CD4-positive, CD25-positive, alpha-beta regulatory T cell (primary cell): ENCODE measurements at places on chromosomes 1 and 21. TPM values are rescaled to one million over a fixed set of nuclear protein-coding genes. Genes with fewer than 3 reads are reported as not detected.

GRCh38 chr1:117576236-117576635 lies 29.6 kb upstream of the TENT5C start:
- H3K4me1 ChIP-seq, result peaks cover 20% of the 10 kb centered on the region
- no peak overlapping the region for H3K4me3 ChIP-seq
- H3K27me3 ChIP-seq, result no peaks in the 10 kb centered on the region
- DNase-seq, result no peak

GRCh38 chr1:80369780-80370179 lies 1363.2 kb upstream of the ADGRL4 start:
- H3K4me1 ChIP-seq, result no peaks in the 10 kb centered on the region
- no peak overlapping the region for H3K4me3 ChIP-seq
- no peaks in the 10 kb centered on the region for H3K27me3 ChIP-seq
- no peak overlapping the region for H3K27ac ChIP-seq

Gene LAD1
- not detected for total RNA-seq

GRCh38 chr1:110089561-110090275 lies 19.2 kb upstream of the ALX3 start:
- no peak overlapping the region for H3K4me3 ChIP-seq
- H3K36me3 ChIP-seq, result no peaks in the 10 kb centered on the region
- H3K27me3 ChIP-seq, result peaks cover 25% of the 10 kb centered on the region
- peaks cover 2% of the 10 kb centered on the region for H3K4me1 ChIP-seq

DNA sequence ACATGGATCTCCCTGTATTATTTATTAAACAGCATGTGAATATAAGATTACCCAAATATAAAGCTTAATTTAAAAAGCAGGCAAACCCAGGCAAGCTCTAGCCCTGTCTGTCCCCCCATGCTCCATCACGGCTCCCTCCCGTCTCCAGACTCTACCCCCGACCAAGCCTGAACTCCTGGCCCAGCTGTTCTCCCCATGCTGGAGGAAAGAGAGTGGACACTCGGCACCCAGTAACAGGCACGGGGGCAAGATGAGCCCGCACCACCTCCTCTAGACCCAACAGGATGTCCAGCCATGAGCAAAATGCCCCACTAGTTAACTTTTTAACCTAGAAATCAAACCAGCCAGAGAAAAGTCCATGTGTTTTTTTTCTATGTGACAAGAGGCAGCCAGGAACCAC lies 19.3 kb downstream of the SLC19A1 start:
- no peak overlapping the region for H3K27ac ChIP-seq
- H3K4me3 ChIP-seq, result no peak overlapping the region
- H3K36me3 ChIP-seq, result peaks cover 6% of the 10 kb centered on the region
- no peak for DNase-seq
- H3K27me3 ChIP-seq, result no peaks in the 10 kb centered on the region

DNA sequence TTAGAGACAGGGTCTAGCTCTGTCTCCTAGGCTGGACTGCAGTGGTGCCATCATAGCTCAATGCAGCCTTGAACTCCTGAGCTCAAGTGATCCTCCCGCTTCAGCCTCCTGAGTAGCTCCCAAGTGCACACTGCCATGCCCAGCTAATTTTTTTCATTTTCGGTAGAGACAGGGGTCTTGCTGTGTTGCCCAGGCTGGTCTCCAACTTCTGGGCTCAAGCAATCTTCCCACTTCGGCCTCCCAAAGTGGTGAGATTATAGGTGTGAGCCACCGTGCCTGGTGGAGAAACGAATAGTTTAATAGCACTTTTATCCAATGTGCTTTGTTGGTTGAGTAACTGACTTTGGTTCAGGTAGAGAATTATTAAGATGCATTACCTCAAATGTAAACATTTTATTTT lies 20.9 kb downstream of the PIK3CD start:
- no peaks in the 10 kb centered on the region for H3K27me3 ChIP-seq
- H3K4me1 ChIP-seq, result peaks cover 54% of the 10 kb centered on the region
- H3K4me3 ChIP-seq, result no peak overlapping the region
- H3K36me3 ChIP-seq, result peaks cover 67% of the 10 kb centered on the region
- DNase-seq, result no peak

- peaks cover 3% of the 10 kb centered on the region for H3K27me3 ChIP-seq
- no peak overlapping the region for H3K4me3 ChIP-seq
- H3K4me1 ChIP-seq, result no peaks in the 10 kb centered on the region
Measured at GRCh38 chr1:159211331-159212136, 6.9 kb downstream of the ACKR1 start.

Gene CRABP2
- total RNA-seq, result 5.1 TPM

- H3K4me3 ChIP-seq, result no peak overlapping the region
- no peak overlapping the region for H3K27ac ChIP-seq
- no peak for DNase-seq
- H3K36me3 ChIP-seq, result no peaks in the 10 kb centered on the region
- H3K27me3 ChIP-seq, result no peaks in the 10 kb centered on the region
Measured at GRCh38 chr1:187911820-187912219, 1083.1 kb downstream of the PLA2G4A start.

Gene C8A
- not detected for total RNA-seq

- no peak overlapping the region for H3K27ac ChIP-seq
Measured at GRCh38 chr1:62068978-62069377, 125.7 kb upstream of the L1TD1 start.

Gene TSPAN1
- total RNA-seq, result not detected

Gene TRPM2
- total RNA-seq, result 3.1 TPM

Gene NTPCR
- 12.4 TPM for total RNA-seq

Gene ROR1
- not detected for total RNA-seq

Gene CIART
- 2.2 TPM for total RNA-seq

GRCh38 chr1:56617141-56617540 lies 28.0 kb upstream of the PRKAA2 start:
- H3K4me3 ChIP-seq, result no peak overlapping the region
- H3K27me3 ChIP-seq, result no peaks in the 10 kb centered on the region
- no peaks in the 10 kb centered on the region for H3K4me1 ChIP-seq
- no peak for DNase-seq
- no peak overlapping the region for H3K27ac ChIP-seq

Gene EDARADD
- 5.0 TPM for total RNA-seq

DNA sequence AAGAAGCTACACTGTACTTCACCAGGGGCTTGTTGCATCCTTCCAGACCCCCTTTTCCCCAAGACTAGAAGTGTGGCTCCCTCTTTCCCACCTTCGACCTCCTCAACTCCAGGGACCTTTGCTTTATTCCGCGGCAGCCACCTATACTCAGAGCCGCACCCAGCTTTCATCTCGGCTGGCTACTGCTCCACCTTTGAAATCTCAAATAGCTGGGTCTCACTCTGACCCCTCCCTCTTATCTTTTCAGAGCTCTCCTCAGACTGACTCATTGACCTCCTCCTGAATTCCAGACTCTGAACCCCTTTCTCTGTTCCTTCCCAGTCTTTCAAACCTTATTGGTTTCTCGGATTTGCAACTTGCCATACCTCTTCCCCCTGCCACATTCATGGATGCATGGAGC lies 144.7 kb upstream of the JUN start:
- peaks cover 20% of the 10 kb centered on the region for H3K4me1 ChIP-seq
- H3K4me3 ChIP-seq, result no peak overlapping the region
- no peaks in the 10 kb centered on the region for H3K36me3 ChIP-seq

DNA sequence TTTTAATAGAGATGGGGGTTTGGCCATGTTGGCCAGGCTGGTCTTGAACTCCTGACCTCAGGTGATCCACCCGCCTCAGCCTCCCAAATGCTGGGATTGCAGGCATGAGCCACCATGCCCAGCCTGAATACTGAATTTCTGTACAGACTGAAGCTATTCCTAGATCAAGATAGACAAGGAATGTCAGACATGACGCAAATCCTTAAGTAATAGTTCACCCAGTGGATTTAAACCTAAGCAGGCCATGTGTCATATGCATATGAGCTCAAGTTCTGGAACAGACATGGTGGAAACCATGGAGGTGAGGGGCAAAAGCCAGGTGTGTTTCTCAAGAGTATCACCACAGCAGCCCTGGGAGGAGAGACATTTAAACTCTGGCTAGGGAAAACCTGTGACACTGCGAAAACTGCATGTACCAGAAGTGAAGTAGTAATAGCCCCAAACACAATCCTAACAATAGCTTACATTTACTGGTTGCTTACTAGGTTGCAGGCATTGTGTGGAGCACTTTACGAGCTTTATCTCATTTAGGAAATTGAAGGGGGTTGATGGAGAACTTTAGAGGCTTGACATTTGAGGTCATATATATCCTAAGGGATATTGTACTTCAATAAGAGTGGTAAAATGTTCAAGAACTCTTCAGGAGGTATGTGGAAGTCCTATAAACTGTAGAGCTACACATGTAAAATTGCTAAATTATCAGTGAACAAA lies 31.7 kb upstream of the MAN1A2 start:
- no peak overlapping the region for H3K4me3 ChIP-seq
- no peak overlapping the region for H3K27ac ChIP-seq
- H3K4me1 ChIP-seq, result peaks cover 9% of the 10 kb centered on the region
- no peaks in the 10 kb centered on the region for H3K36me3 ChIP-seq

Gene LIN28A
- total RNA-seq, result not detected
